ENCODE measurements at places on chromosomes 3 and 15.

DNA sequence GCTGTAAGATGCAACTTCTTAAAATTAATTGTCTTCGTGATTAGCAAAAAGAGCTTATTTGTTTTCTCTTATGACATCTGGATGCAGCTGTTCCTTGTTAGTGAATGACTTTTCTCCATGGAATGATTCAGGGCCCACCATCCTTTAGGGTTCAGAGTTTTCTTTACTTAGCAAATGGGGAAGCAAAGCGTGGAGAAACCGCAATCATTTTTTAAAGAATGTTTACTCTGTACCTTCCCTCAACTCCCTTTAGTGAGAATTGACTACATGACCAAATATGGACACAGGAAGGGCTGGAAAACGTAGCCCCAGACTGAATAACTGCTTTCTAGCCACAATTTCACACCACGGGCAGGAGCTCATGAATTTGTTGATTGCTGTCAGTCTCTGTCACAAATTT lies 130.1 kb downstream of the EDEM1 start:
- DNase-seq = no peak

DNA sequence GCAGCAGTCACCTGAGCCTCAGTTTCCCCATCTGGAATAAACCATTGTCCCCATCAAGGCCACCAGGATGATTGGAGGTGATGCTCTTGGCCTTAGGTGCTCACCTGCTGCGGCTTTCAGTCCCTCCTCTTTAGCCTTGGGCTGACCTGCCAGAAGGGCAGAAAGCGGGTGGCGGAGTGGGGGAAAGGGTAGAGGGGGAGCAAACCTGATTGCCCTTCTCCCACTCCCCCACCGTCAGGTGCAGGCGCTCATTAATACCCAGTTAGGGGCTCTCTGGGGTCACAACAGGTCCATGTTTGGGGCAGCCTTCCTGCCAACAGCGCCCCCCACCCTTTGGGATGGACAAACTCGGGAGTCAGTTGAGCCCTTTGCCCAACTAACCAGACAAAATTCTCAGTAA lies 50.5 kb downstream of the GRIP2 start:
- DNase-seq = no peak

GRCh38 chr3:142211034-142211433 lies 14.4 kb downstream of the GK5 start:
- no peak for DNase-seq

DNA sequence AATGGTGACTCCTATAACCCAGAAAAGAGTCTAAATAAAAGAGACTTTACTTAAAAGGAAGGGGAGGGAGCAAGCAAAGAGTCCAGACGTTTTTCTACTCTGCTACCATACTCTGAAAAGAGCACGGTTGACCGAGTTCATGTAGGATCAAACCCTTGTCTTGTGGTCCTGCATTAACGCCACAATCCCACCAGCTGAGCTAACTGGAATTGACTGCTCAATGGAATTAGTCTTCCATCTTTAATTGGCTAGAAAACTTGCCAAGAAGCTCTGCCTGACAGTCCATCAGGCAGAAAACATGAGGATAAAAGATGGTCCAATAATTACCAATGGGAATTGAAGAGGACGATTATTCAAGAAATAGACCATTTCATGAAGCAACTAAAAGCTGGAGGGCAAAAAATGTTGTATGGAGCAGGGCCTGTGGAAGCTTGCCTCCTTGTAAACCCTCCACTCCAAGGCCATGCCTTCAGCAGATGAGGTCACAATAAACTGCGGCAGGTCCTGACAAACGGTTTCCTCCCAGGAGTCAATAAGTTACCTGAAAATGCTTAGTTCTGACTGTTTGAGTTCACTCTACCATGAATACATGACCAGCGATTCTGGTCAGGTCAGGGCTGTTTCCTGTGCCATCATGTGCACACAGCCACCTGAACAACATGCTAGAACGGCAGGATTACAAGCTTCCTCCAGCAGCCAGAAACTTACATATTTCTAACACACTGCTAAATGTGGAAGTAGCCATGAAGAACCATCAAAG lies 35.6 kb upstream of the ARHGEF3 start:
- DNase-seq = no peak

DNA sequence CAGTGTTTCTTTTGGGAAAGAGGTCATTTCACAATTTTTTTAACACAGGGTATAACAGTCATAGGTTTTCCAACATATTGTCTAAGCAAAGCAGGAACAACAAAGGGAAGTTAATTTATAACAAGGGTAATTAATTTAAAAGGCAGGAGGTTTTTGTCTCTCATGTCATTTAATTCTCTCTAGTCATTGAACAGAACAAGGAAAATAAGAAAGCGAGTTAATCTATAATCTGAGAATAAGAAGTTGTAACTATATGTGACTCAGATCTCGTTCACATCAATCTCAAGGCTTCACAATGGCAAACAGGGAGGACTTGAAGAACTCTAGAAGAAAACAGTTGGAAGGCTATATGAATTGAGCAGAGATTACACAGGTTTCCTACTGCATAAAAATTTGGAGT lies 579.8 kb upstream of the CCDC54 start:
- DNase-seq = no peak

- no peak for DNase-seq
These were observed 14.9 kb upstream of the C3orf22 start for GRCh38 chr3:126573492-126574117.

Data from activated T-cell treated with anti-CD3 and anti-CD28 coated beads for 1 hour (primary cell).